ENCODE measurements at places on chromosomes 16 and 17. TPM values are rescaled to one million over a fixed set of nuclear protein-coding genes. Genes with fewer than 3 reads are reported as not detected.

DNA sequence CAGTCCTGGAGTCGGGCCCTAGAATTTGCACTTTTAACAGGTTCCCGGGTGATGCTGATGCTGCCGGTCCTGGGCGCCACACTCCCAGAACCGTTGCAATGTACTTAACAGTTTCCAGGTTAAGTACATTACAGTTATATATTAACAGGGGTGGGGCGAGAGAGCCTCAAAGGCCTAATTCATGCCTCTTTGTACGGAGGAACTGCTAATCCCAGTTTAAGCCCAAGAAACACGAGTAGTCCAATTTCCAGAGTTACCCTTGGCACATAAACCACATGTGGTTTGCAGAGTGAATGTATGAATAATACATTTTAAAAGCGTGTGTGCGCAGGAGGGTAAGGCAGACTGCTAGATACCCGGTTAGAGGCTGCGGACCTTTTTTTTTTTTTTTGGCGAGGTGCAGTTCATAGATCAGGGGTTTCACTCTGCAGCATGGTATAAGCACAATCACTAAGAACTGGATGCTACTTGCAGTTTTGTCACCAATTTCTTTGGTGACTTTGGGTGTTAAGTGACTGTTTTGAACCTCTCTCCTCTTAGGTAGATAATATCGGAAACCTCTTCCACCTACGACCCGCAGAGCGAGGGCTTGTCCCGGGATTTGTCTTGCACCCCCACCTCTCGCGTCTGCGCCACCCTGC lies 713 bp downstream of the COX11 start:
- no peaks in the 10 kb centered on the region for H3K27me3 ChIP-seq
- no peak for DNase-seq
- H3K4me1 ChIP-seq = peaks cover 31% of the 10 kb centered on the region
- H3K4me3 ChIP-seq = peak overlapping the region; percentile 87
- H3K36me3 ChIP-seq = no peaks in the 10 kb centered on the region

The ZFP3 gene
- 6.4 TPM for total RNA-seq

The CMTM1 gene
- 47.5 TPM for total RNA-seq

The CEP295NL gene
- 77.1 TPM for total RNA-seq

DNA sequence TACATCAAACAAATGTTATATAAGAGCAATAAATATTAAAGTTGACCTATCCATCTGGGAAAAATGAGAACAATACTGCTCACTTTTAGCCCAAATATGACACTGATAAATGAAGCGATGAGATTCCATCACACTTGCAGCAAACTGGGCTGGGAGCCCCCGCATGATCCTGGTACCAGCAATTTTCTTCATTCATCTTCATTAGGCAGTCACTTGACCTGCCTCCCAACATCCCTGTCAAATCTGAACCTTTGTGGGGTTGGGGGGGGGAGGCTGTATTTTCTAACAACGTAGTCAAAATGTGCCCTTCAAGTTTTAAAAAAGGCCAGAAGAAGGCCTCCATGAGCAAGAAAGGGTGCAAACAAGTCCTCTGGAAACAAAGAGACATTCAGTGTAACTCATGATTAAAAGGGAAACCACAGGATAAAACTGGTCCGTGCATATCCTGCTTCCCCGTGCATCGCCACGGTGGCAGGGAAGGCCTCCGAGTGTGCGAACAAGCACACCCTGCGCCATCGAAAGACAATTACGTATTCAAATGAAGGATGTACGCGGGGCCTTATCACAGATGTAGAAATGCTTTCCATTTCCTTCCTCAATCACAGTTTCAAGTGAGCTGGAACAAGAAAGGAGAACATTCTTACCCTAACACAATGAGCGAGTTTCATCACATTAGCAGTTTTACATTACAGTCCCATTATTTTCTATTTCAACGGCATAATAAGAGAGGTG lies 48.4 kb downstream of the TOX3 start:
- no peaks in the 10 kb centered on the region for H3K36me3 ChIP-seq
- H3K4me1 ChIP-seq = no peaks in the 10 kb centered on the region
- no peak overlapping the region for H3K27ac ChIP-seq
- no peak overlapping the region for H3K4me3 ChIP-seq
- no peak for DNase-seq
- H3K27me3 ChIP-seq = no peaks in the 10 kb centered on the region

The UMOD gene
- 3.8 TPM for total RNA-seq

- H3K27ac ChIP-seq = no peak overlapping the region
- no peak for DNase-seq
- H3K36me3 ChIP-seq = no peaks in the 10 kb centered on the region
- H3K4me1 ChIP-seq = no peaks in the 10 kb centered on the region
Observed at GRCh38 chr16:540645-541340, 13.3 kb downstream of the CAPN15 start.

GRCh38 chr16:70681382-70682238 lies 4.2 kb downstream of the MTSS2 start:
- no peaks in the 10 kb centered on the region for H3K36me3 ChIP-seq
- no peaks in the 10 kb centered on the region for H3K27me3 ChIP-seq
- no peak overlapping the region for H3K27ac ChIP-seq

DNA sequence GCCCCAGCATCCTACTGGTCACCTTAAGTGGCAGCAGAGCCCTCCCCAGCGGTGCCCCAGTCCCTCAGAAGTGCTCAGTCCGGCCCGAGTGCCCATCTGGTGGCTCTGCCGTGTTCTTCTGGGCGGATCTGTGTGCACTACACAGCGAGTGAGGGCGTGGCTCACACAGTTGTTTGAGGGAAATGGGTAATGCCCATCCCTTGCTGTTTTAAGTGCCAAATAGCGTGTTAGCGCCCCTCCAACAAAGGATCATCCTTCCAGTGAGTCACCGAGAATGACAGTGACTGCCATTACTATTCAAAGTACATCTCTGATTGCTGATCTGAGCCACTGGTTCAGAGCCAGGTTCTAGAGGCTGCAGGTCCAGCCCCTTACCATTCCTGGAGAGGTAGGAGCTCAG lies 152.0 kb downstream of the LGALS9B start:
- H3K4me1 ChIP-seq = peaks cover 7% of the 10 kb centered on the region
- DNase-seq = no peak
- no peaks in the 10 kb centered on the region for H3K27me3 ChIP-seq
- no peak overlapping the region for H3K4me3 ChIP-seq

GRCh38 chr17:29625037-29625750 lies 2.5 kb upstream of the CORO6 start:
- H3K4me3 ChIP-seq = no peak overlapping the region
- no peaks in the 10 kb centered on the region for H3K36me3 ChIP-seq
- no peak for DNase-seq
- no peaks in the 10 kb centered on the region for H3K4me1 ChIP-seq
- no peak overlapping the region for H3K27ac ChIP-seq

DNA sequence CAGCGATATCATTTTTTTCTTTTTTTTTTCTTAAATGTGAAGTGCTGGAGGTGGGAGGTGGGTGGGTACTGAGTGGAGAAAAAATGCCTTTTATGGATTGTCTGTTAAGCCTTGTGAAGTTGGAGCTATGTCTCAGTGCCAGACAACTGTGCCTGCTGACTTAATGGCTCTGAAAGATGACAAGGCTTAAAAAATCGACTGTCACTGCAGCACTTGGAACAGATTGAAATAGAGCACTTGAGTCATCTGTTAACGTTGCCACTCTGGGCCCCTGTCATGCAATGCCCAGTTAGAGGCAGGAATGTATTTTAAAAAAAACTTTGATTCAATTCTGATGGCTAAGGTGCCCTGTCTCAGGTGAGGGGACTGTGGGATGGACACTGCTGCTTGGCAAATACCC lies 108.2 kb upstream of the HS3ST2 start:
- H3K4me1 ChIP-seq = no peaks in the 10 kb centered on the region
- DNase-seq = no peak
- H3K27me3 ChIP-seq = no peaks in the 10 kb centered on the region
- H3K4me3 ChIP-seq = no peak overlapping the region

DNA sequence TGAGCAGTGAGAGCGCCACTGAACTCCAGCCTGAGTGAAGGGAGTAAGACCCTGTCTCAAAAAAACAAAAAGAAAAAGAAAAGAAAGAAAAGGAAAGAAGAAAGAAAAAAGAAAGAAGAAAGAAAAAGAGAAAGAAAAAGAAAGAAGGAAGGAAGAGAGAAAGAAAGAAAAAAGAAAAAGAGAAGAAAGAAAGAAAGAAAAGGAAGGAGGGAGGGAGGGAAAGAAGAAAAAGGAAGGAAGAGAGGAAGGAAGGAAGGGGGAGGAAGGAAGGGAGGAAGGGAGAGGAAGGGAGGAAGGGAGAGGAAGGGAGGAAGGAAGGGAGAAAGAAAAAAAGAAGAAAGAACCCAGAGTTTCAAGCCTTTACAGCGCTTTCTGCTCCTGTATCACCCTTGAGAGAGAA lies 19.1 kb downstream of the GINS3 start:
- no peak for DNase-seq
- no peaks in the 10 kb centered on the region for H3K36me3 ChIP-seq

GRCh38 chr17:57102122-57102521 lies 17.1 kb downstream of the AKAP1 start:
- no peaks in the 10 kb centered on the region for H3K27me3 ChIP-seq
- DNase-seq = no peak
- peaks cover 6% of the 10 kb centered on the region for H3K4me1 ChIP-seq

The FNDC8 gene
- total RNA-seq = 120 TPM

DNA sequence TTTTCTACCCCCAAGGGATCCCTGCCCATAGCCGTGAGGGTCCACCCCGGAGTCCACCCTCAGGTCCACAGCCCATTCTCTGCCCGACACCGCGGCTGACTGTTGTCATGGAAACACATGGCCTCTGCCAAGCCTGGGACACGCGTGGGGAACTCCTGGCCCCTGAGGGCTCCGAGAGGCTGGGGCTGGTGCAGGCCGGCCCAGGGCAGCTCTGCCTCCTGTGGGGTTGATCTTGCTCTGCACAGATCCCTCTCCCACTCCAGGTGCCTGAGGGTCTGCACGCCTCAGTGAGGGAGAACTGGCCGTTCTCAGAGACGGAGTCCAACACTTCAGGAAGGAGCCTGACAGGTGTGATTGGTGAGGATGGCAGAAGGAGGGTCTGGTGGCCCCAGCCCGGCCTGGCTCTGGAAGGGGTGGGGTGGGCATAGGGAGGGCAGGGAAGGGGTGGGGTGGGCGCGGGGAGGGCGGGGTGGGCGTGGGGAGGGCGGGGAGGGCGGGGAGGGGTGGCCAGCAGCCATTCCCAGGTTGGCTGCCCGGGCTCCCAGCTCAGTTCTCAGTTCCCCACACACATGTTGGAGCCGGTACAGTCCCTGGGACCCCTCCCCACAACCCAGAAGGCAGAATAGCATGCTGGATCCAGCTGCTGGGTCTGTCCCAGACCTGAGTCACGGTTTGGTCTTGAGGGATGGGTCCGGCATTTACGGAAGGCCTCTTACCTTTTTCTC lies 6.4 kb downstream of the MRPL28 start:
- H3K4me1 ChIP-seq = no peaks in the 10 kb centered on the region
- no peak overlapping the region for H3K4me3 ChIP-seq
- H3K36me3 ChIP-seq = no peaks in the 10 kb centered on the region
- no peak overlapping the region for H3K27ac ChIP-seq
- no peak for DNase-seq
- H3K27me3 ChIP-seq = no peaks in the 10 kb centered on the region

GRCh38 chr17:72984926-72985325 lies 107.6 kb downstream of the SLC39A11 start:
- no peaks in the 10 kb centered on the region for H3K4me1 ChIP-seq
- H3K4me3 ChIP-seq = no peak overlapping the region
- H3K27me3 ChIP-seq = no peaks in the 10 kb centered on the region
- H3K27ac ChIP-seq = no peak overlapping the region
- no peaks in the 10 kb centered on the region for H3K36me3 ChIP-seq

DNA sequence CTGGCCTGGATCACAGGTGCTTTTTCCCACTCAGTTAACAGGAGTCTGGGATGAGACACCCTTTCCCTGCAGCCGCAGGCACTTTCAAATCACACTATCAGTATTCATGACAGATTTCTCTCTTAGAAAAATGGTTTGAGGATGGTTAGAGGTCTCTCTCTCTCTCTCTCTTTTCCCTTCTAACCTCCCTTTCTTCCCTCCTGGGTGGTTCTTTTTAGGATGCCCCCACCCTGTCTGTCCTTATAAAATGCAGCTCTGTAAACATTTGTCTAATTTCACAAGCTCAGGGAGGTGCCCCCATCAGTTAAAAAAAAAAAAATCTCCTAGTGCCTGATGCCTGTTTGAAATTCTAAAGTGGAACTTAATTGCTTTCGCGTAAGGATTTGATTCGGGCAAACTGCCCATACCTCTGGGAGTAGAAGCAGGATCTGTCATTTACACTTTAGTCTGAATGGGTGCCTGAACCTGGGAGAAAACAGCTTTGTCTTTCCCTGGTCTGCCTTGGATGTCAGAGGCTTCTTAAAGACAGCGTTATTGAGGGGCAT lies 158.8 kb downstream of the CCDC182 start:
- H3K36me3 ChIP-seq = no peaks in the 10 kb centered on the region
- no peak for DNase-seq
- H3K27me3 ChIP-seq = no peaks in the 10 kb centered on the region
- H3K4me1 ChIP-seq = no peaks in the 10 kb centered on the region

- H3K4me3 ChIP-seq = no peak overlapping the region
- no peaks in the 10 kb centered on the region for H3K4me1 ChIP-seq
- H3K27me3 ChIP-seq = no peaks in the 10 kb centered on the region
- DNase-seq = no peak
- no peak overlapping the region for H3K27ac ChIP-seq
- H3K36me3 ChIP-seq = no peaks in the 10 kb centered on the region
Observed at GRCh38 chr17:58789160-58789559, 33.5 kb downstream of the PPM1E start.

DNA sequence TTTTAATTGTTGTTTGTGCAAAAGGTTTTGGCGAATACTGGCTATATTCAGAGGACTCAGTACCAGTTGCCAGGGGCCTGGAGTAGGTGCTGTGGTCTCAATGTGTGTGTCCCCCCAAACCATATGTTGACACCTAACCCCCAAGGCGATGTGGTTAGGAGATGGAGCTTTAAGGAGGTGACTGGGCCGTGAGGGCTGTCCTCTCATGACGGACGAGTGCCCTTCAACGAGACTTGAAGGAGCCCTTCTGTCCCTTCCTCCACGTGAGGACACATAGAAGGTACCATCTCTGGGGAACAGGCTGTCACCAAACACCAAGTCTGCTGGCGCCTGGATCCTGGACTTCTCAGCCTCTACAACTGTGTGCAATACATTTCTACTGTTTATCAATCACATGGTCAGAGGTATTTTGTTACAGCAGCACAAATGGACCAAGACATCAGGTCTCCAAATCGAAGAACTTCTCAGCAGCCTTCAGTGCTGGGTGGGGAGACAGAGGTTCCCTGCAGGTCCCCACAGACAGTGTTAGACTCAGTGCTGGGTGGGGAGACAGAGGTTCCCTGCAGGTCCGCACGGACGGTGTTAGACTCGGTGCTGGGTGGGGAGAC lies 24.8 kb upstream of the METRNL start:
- H3K27ac ChIP-seq = no peak overlapping the region
- H3K4me3 ChIP-seq = no peak overlapping the region
- DNase-seq = no peak
